ENCODE measurements at places on chromosomes 7 and 10. TPM values are rescaled to one million over a fixed set of nuclear protein-coding genes. Genes with fewer than 3 reads are reported as not detected.

PTPN20 gene
- 0.88 TPM for polyA plus RNA-seq

FLNC gene
- polyA plus RNA-seq, result not detected

CALCR gene
- not detected for polyA plus RNA-seq

DNA sequence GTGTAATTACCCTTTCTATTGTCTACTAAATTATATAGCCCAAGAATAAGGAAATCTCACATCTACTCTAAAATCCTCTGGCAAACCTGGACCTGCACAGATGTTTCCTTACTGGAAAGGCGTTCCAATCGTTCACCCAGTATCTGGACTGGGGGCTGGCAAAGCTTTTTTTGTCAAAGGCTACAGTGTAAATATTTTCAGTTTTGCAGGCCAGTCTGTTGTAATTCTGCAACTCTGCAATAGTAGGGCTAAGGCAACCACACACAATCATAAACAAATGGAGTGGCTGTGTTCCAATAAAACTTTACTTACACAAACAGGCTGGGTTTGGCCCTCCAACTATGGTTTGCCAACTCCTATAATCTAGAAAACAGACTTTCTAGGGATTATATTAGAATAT lies 56.2 kb downstream of the GLI3 start:
- H3K27ac ChIP-seq, result no peak overlapping the region
- peaks cover 7% of the 10 kb centered on the region for H3K27me3 ChIP-seq
- H3K4me1 ChIP-seq, result no peaks in the 10 kb centered on the region
- no peak for DNase-seq
- H3K36me3 ChIP-seq, result no peaks in the 10 kb centered on the region

DNA sequence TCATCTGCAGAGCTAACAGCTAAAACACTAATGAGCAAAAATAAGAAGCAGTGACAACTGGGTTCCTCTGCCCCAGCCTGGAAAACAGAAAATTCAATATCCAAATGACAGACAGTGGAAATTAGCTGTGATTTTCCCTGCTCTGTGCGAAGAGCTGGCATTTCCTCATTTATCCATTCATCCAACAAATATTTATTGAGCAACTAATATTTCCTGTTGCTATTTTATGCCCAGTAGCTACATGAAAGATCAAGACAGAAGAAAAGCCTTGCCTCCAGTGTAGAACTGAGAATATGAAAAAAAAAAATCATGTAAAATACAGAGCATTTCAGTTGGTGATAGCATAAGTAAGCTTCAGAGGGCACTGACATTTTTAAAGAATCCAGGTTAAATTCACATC lies 140.9 kb downstream of the ABCA13 start:
- H3K4me3 ChIP-seq, result no peak overlapping the region
- H3K27ac ChIP-seq, result no peak overlapping the region
- no peaks in the 10 kb centered on the region for H3K36me3 ChIP-seq
- no peaks in the 10 kb centered on the region for H3K4me1 ChIP-seq
- H3K27me3 ChIP-seq, result no peaks in the 10 kb centered on the region

GRCh38 chr7:22364900-22365299 lies 7.9 kb upstream of the RAPGEF5 start:
- H3K4me1 ChIP-seq, result peaks cover 10% of the 10 kb centered on the region
- peak overlapping the region; percentile 49 for H3K27ac ChIP-seq
- H3K27me3 ChIP-seq, result no peaks in the 10 kb centered on the region
- no peak for DNase-seq

GRCh38 chr10:79147796-79148451 lies 79.2 kb downstream of the ZMIZ1 start:
- peak overlapping the region; percentile 70 for H3K27ac ChIP-seq
- DNase-seq, result no peak
- H3K36me3 ChIP-seq, result no peaks in the 10 kb centered on the region
- H3K4me1 ChIP-seq, result peaks cover 64% of the 10 kb centered on the region
- H3K4me3 ChIP-seq, result no peak overlapping the region
- peaks cover 6% of the 10 kb centered on the region for H3K27me3 ChIP-seq

DNA sequence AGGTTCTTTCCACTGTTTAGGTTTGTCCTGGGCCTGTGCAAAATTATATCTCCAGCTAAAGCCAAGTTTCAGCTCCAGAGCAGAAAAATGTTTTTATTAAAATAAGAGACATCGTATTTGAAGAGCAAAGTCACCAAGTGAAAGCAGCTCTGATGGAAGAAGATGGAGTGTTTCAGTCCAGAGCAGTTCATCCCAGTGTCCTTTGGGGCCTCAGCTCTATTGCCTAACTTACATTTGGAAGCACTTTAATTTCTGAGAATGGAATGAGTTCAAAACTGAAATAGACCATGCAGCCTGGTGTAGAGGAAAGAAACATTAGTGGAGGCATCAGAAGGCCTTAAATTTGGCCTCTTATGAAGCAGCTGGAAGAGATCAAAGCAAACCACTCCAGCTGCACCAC lies 545.2 kb downstream of the SORCS1 start:
- DNase-seq, result no peak
- no peaks in the 10 kb centered on the region for H3K4me1 ChIP-seq
- H3K4me3 ChIP-seq, result no peak overlapping the region

- peaks cover 4% of the 10 kb centered on the region for H3K27me3 ChIP-seq
- H3K36me3 ChIP-seq, result no peaks in the 10 kb centered on the region
- no peak overlapping the region for H3K4me3 ChIP-seq
- H3K4me1 ChIP-seq, result no peaks in the 10 kb centered on the region
These were observed 287.0 kb upstream of the IGFBP3 start for GRCh38 chr7:46207931-46208634.

GRCh38 chr10:82887488-82887887 lies 1012.5 kb downstream of the NRG3 start:
- no peak overlapping the region for H3K4me3 ChIP-seq
- H3K4me1 ChIP-seq, result no peaks in the 10 kb centered on the region
- no peaks in the 10 kb centered on the region for H3K27me3 ChIP-seq
- H3K27ac ChIP-seq, result no peak overlapping the region
- no peaks in the 10 kb centered on the region for H3K36me3 ChIP-seq

- peak overlapping the region; percentile 98 for H3K27ac ChIP-seq
- peak overlapping the region; percentile 97 for H3K4me3 ChIP-seq
- DNase-seq, result peak; percentile 48
- H3K4me1 ChIP-seq, result peaks cover 56% of the 10 kb centered on the region
These were observed 604 bp downstream of the MXI1 start for GRCh38 chr10:110207805-110208613.

Measured in naive B cell (primary cell).